ENCODE measurements at places on chromosomes 3 and 15. TPM values are rescaled to one million over a fixed set of nuclear protein-coding genes. Genes with fewer than 3 reads are reported as not detected.

DNA sequence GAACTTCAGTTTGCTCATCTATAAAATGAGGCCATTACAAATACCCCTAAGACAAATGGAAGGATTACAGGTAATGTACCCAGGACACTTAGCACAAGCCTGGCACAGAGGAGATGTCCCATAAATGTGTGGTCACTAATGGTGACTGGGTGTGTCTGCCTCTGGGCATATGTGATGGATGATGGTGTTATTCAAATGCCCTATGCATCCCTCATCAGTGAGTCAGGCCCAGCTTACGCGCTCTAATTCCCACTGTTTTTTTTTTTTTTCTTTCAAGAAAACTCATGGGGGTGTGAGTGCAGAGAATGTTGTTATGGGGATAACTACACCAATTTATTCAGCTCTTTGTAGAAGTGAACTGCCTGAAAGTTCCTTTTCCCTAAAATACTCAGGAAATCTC lies 23.6 kb upstream of the KIF23 start:
- no peak for ATAC-seq

GRCh38 chr3:147411238-147411814 lies 2.2 kb downstream of the ZIC1 start:
- no peak for ATAC-seq

DNA sequence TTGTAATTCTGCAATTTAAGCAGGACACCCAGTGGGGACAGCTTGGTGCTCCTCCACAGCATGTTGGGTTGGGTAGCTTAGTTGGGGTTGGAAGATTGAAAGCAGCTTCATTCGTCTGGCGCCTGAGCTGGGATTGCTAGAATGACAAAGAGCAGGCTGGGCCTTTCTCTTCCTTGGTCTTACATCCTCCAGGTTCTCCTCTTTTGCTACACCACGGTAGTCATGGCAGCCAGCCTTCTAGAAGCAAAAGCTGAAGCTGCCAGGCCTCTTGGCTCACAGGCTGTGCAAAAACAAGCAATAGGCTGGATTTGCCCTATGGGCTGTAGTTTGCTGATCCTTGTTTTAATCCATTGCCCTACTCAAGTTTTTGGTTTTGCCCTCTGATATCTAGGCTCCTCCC lies 3.2 kb upstream of the ANXA2 start:
- no peak for ATAC-seq

Gene DUOX2
- total RNA-seq = 0.21 TPM

DNA sequence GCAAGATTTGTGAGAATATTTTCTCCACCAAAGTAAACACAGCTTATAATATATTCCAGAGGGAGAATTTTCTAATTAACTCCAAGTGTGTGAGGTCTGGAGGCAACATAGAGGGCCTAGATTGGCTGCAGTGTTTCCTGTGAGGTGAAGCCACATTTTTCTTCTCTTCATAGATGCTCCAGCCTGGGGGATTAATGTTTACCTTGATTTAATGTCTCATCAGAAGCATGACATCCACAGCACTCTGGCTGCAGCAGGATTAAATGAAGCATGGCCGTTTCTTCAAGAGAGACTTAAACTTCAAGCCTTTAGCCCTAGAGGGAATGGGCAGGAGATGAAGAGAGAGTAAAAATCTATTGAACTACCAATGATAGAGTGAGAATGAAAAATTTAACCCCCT lies 137.9 kb upstream of the ZBTB20 start:
- ATAC-seq = no peak

- ATAC-seq = no peak
These were observed 71.5 kb upstream of the MEX3B start for GRCh38 chr15:82117296-82117695.

DNA sequence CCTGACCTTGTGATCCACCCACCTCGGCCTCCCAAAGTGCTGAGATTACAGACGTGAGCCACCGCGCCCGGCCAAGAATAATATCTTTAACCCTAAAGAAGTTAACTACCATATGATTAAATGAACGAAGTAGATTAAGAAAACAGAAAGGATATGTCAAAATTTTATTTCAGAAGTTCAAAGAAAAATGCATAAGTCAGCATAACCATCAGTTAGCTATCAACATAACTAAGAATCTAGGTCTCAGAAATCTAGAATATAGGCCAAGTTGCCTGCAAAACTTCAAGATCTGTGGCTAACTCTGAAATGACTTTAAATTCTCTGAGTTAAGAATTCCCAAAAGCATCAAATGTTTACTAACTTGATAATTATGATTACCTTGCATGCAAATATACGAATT lies 38.0 kb downstream of the INO80 start:
- no peak for ATAC-seq

DNA sequence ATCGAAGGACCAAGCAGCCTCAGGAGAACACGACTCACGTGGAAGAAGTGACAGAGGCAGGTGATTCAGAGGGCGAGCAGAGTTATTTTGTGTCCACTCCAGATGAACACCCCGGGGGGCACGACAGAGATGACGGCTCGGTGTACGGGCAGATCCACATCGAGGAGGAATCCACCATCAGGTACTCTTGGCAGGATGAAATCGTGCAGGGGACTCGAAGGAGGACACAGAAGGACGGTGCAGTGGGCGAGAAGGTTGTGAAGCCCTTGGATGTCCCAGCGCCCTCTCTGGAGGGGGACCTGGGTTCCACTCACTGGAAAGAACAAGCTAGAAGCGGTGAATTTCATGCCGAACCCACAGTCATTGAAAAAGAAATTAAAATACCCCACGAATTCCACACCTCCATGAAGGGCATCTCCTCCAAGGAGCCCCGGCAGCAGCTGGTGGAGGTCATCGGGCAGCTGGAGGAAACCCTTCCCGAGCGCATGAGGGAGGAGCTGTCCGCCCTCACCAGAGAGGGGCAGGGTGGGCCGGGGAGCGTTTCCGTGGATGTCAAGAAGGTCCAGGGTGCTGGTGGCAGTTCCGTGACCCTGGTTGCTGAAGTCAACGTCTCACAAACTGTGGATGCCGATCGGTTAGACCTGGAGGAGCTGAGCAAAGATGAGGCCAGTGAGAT lies 26.0 kb downstream of the SYNM start:
- no peak for ATAC-seq

DNA sequence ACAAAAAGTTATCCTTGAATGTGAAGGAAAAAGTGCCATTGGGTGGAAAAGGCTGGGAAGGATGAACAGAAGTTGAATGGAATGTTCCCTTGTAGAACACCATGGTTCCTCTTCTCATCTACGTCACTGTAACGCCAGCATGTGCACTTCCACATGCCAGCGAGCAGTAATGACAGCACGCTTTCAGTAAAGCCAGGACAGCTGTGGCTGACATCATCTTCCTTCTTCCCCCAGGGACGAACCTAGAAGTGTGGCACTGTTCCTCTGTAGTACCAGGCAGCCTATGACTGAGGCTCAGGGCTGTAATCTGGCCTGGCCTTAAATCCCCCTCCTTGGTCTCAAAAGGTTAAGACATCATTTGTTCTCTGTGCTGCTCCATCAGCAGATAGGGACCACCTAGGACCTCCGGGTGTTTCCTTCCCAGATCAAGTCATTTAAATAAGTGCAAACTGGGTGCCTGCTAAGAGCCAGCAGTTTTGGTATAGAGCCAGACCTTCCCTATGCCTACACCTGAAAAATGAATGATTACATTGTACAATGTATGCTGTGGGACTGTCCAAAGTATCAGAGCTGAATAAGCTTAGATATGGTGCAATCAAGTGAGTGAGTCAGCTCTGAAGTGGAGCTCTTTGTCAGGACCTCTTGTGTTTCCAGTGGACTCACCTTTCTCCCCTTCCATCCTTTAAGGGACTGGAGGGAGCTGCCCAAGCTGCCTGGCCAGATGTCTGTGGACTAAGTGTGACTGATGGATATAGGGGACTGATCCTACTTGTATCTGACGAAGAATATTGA lies 5.6 kb upstream of the SRPRB start:
- ATAC-seq = peak; percentile 12

DNA sequence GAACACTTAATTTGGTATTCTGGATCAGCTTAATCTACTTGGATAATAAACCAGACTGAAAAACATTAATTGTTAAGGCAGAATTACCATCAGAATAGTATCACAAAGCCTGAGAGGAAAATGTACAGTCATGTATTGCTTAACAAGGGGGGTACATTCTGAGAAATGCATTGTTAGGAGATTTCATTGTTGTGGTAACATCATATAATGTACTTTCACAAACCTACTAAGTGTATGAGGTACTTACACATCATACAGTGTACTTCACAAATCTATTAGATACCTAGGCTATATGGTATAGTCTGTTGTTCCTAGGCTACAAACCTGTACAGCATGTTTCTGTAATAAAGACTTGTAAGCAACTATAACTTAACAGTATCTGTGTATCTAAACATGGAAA lies 68.2 kb downstream of the NBEAL2 start:
- ATAC-seq = peak; percentile 66

Gene SPINK8
- not detected for total RNA-seq

Gene PAK6
- total RNA-seq = 1.4 TPM

DNA sequence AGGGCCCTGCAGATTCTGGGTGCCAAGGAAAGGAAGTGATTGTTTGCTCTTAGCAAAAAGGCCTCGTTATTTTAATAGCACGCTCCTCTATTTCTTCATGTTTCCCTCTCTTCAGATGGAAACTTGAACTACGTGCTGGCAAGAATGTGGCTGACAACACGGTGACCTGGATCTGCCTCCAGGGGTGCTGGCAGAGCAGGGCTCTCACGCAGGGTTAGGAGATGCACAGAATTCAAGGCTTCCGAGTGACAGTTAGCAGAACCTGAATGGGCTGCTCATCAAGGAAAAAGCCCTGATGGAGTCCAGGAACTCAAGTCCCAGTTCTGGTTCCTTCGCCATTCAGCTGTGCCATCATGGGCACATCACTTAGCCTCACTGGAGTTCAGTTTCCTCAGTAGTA lies 22.7 kb downstream of the CYP19A1 start:
- no peak for ATAC-seq

Gene DAZL
- 0.09 TPM for total RNA-seq

- no peak for ATAC-seq
These were observed 17.3 kb upstream of the ATG7 start for GRCh38 chr3:11254876-11255275.

DNA sequence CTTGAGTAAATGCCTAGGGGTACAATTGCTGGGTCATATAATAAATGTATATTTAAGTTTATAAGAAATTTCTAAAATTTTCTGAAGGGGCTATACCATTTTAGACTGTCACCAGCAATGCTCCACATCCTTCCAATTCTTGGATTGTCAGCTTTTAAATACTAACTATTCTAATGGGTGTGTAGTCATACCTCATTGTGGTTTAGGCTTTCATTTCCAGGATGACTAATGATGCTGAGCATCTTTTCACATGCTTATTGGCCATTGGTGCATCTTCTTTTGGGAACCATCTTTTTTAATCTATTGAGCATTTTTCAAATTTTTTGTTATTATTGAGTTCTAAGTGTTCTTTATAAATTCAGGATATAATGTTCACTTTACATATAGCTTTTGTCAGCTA lies 52.5 kb upstream of the CORO2B start:
- ATAC-seq = peak; percentile 90

GRCh38 chr3:171245796-171246765 lies 214.1 kb downstream of the TNIK start:
- no peak for ATAC-seq

DNA sequence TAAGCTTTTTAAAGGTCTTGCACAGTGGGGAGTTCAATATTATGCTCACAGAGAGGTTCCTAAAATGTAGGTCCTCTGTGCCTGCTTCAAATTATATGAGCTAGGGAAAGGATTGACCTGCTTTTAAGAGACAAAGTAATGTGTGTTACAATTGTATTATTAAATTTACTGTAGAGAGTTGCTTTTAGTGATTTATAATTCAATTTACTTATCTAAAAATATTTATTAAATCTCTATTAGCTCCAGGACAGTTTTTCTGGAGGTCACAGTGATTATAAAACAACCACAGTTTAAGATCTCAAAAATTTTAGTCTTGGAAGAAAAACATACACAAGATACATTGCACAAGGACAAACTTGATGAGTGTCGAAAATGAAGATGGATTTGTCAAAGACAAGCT lies 665.7 kb upstream of the ARPP21 start:
- ATAC-seq = no peak

DNA sequence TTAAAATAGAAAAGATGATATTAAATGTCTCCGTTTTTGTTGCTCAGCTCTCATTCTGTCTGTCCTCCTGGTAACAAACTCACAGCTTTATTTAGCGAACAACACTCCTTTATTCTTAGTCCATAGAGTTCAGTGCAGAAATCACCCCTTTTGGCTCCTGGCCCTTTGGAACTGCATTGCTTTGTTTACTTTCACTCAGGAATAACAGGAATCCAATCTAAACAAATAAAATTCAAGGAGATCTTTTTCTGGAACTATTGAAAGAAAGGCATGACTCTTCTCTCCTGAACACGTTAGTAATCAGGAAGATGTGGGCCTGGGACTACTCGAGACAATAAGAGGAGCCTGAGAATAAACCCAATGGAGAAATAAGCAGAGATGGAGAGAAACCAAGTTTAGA lies 409.2 kb downstream of the DIPK2A start:
- no peak for ATAC-seq

DNA sequence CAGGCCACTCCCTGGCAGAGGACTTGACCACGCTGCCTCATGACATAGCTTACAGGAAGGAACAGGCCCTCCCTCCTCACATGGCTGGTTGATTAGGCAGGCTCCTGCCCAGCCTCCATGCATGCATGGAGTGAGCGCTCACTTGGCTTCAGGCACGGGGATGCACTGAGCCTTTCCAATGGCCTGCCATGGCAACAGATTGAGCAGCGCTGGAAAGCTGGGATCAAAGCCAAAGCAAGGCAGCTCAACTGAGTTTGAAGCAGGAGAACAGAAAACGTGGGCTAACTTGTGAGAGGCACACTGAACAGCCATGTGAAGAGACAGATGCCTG lies 5.9 kb upstream of the GRAMD2A start:
- ATAC-seq = no peak

- ATAC-seq = no peak
These were observed 168.1 kb upstream of the PFN2 start for GRCh38 chr3:150138824-150139223.

DNA sequence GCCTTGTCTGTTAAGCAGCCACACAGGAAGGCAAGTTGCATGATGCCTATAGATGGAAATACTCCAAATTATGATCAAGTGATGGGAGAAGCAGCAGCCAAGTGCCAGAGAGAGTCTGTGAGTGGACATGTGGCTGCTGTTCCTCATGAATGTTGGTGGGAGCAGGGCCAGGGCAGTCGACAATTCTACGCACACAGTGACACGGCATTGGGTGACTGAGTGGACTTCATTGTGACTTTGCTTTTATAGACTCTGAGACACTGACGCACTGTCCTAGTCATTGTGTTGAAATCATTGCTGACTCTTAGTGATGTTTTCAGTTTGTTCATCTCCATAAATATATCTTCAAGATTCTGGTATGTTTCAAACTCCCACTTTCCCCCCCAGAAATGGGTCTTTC lies 246.3 kb upstream of the SEMA6D start:
- ATAC-seq = no peak

DNA sequence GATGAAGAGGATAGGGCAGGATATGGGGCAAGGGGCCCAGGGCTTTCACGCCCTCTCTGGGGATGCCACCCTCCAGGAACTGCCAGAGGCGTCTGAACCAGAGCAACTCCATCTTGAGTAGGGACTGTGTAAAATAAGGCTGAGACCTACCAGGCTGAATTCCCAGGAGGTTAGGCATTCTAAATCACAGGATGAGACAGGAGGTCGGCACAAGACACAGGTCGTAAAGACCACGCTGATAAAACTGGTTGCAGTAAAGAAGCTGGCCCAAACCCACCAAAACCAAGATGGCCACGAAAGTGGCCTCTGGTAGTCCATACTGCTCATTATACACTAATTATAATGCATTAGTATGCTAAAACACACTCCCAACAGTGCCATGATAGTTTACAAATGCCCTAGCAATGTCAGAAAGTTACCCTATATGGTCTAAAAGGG lies 40.7 kb downstream of the HERC1 start:
- no peak for ATAC-seq

GRCh38 chr3:27079427-27080257 lies 289.5 kb downstream of the NEK10 start:
- ATAC-seq = no peak

All from activated T-helper 17 cell treated with anti-CD3 and anti-CD28 coated beads, Interleukin-2, amount 50 U/mL, for 72 hours (primary cell).